ENCODE measurements at places on chromosomes 13 and 19.

GRCh38 chr19:10920288-10920655 lies 8.2 kb downstream of the YIPF2 start:
- DNase-seq: no peak

- DNase-seq: no peak
Measured at GRCh38 chr13:86681223-86681622, 882.0 kb upstream of the SLITRK6 start.

GRCh38 chr13:49020940-49021553 lies 45.3 kb downstream of the FNDC3A start:
- DNase-seq: no peak

DNA sequence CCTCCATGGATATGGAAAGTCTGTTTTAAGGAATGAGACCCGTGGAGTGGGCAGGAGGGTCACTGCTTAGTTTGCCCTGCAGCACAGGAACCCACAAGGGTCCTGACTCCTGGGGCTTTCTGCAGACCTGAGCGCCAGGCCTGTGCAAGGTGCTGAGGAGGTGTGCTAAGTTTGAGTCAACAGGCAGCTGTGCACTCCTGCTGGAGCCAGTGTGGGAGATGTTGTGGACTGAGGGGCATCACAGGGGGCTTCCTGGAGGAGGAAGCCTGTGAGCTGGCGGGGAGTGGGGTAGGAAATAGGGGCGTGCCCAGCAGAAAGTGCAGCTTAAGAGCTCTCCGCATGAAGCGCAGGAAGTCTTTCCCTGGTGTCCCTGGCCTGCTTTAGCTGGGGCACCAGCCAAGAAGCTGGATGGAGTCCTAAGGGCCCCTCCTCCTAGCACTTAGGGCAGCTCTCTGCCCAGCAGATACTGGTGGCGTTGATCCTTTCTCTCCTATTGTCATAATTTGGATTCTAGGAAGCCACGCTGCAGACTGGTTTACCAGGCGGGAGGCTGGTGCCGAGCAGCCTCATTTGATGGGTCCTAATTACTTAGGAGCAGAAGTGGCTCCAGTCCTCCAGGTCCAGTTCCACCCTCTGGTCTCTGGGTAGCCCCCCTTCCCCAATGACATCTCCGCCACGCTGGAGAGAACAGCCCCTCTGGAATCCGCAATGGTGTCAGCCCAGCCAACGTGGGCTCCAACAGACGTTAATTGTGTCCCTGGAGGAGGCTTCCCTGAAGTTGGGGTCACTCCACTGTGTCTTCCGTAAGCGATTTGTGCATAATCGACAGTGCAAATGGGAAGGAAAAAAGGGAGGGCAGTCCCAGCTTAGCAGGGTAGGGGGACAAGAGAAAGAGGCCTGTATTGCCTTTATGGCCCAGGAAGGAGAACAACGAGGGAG lies 309.2 kb downstream of the ZNF536 start:
- peak; percentile 53 for DNase-seq

DNA sequence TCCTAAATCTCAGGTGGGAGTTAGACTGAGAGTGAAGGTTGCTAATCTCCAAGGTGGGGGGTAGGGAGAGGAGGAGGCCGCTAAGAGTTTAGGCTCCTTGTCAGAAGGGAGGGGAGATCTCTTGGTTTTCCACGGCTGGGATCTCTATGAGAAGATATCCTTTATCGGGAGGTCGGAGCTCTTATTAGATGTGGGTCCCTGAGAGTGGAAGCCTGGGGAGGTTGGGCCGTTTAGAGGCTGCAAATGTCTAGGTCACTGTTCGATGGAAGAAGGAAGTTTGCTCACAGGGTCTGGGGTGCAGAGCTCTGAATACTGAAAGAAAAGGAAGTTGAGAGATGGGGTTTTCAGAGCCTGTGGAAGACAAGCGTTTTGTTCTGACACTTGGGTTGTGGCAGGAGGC lies 3.8 kb downstream of the MYADM start:
- no peak for DNase-seq

DNA sequence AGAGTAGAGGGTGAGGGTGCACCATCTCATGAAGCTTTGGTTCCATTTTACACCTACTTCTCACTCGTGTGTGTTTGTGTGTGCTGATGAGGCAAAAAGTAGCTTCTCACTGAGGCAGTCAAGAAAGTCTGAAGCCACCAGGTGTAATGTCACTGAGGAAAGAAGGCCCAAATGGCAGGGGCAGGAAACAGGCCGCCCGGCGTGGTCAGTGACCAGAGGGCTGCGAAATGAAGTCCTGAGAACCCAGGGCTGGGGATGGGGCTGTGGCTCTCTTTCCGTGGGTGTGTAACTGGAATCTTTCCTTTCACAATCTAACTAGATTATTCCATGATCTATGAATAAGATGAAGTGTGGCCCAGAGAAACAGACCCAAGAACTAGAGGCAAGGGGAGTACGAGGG lies 25.5 kb upstream of the TFDP1 start:
- no peak for DNase-seq

DNA sequence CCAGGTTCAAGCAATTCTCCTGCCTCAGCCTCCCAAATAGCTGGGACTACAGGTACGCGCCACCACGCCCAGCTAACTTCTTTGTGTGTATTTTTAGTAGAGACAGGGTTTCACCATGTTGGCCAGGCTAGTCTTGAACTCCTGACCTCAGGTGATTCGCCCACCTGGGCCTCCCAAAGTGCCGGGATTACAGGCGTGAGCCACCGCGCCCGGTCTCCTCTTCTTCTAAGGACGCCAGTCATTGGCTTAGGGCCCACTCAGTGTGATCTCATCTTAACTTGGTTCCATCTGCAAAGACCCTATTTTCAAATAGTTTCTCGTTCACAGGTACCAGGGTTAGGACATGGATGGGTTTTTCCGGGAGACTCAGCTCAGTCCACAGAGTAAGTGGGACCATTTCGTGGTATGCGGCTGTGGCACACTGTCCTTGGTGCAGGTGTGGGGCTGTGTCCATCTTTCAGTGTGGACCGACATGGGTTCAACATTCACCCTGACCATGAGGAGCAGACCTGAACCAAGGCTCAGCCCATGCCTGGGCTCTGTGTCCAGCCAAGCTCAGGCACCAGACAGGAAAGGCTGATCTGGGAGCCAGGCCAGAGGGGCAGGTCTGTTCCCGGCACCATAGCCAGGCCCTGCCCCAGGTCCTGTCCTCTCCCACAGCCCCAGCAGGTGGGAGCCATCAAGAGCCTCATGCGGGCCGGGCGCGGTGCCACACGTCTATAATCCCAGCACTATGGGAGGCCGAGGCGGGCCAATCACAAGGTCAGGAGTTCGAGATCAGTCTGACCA lies 2.8 kb upstream of the MKNK2 start:
- no peak for DNase-seq

DNA sequence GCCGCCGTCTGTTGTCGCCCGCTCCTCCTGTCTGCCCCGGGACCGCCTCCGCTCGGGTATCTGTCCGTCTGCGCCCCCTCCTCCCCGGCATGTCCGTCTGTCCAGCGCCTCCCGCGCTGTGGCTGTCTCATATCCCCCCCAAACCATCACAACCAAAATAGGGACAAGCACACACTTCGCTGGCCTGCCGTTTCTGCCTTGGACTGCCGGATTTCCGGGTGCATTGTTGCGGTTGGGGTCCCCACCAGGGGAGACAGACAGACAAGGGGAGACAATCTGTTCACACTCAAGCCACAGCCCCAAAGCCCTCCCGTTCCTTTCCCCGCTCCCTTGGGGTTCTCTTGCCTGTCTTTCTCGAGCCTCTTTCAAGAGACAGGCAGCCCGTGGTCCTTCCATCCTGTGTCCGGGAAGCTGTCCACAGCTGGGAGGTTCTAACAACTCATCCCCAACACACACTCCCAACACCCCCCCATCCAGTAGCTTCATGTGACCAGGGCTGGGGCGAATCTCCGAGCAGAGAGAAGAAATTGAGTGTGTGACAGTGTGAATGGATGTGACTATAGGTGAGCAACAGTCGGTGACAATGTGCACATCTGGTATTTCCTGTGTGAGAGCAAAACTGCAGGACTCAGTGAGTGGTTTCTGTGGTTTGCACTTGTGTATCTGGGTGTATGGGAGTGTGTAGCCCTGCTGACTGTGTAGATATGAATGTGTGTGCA lies 16.5 kb upstream of the FOSB start:
- DNase-seq: peak; percentile 83

DNA sequence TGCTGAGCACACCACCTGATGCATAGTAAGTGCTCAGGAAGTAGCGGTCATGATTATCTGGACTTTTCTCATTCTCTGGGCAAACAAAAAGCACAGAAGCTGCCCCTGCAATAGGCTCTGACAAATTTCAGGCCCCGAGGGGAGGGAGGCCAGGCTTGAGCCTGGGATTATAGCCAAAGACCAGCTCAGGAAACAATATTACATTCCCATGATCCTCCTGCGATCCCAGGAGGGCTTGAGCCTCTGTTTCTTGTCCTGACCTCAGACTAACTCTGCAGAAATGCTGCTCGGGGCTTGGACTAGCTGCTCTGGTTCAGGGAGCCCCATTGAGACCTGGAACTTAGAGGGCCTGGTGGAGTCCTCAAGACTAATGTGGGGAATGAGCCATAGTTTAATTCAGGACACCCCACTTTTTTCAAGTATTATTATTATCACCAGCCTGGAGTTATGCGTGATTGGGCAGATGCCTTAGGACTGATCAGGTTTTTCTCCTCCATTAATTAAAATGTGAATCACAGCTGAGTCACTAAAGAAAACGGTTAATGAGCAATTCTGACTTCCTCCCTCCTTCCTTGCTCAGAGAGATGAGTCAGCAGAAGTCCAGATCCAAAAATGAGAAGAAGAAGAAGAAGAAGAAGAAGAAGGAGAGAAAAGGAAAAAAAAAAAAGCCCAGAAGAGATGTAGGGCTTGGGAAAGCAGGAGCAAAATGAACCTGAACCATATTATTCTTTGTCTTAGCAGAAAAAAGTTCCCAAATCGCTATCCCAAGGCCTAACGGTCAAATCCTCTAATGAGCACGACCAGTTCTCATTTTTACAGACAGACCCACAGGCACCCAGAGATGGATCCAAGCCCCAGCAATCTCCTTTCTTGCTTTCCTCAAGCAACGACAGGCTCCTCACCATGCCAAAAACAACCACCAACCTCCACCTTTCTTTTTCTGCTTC lies 107.2 kb downstream of the CACNA1A start:
- DNase-seq: no peak

DNA sequence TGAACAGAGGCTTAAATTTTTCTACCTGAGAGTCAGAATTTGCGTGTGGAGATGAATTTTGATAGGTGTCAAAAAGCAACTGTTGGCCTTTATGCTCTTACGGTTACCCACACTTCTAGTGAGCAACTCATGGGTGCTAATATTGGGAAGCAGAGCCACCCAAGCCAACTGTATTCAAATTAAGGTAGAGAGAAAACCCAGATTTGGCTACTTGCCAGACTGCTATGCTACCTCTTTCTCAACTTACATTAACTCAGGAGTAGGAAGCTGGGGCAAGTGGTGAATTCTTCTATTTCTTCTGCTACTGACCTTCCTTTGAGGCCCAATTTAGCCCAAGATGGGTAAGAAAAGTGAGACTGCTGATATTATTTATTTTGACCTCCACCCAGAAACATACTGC lies 83.9 kb downstream of the OLFM4 start:
- DNase-seq: peak; percentile 27

DNA sequence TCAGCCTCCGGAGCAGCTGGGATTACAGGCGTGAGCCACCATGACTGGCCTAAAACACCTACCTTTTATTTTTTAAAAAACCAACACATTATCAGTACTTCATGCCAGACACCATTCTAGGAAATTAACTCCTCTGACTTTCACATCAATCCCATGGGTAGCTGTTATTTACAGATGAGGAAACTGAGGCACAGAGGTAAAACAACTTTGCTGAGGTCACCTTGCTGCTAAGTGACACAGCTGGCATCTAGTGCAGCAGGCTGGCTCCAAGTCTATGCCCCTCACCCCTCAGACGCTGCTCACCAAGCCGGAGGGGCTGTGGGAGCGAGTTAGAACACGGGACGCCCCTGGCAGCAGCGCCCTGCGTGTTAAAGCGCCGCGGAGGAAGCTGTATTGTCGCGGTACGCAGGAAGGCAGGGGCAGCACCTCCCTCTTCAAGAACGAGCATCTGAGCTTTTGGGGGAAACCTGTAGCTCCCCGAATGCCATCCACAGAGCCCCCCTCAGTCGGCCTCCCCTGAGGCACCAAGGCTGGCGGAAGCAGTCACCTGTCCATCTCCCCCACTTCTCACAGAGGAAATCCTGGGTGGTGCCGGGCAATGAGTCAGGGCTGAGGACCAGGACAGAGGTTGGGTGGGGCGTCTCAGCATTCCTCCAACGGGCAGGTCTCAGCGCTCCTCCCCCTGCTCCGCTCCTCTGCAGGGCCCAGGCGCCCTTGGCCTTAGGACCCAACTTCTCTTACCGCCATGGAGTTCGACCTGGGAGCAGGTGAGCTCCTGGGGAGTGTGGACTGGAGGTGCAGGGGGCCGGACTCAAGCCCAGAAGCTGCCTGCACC lies at the start of gene C19orf33:
Gene C19orf33 (plus strand): TSS at position 735 of the 835 bp plus-strand sequence. CDS start 11 bp downstream, at position 746.
- DNase-seq: no peak

DNA sequence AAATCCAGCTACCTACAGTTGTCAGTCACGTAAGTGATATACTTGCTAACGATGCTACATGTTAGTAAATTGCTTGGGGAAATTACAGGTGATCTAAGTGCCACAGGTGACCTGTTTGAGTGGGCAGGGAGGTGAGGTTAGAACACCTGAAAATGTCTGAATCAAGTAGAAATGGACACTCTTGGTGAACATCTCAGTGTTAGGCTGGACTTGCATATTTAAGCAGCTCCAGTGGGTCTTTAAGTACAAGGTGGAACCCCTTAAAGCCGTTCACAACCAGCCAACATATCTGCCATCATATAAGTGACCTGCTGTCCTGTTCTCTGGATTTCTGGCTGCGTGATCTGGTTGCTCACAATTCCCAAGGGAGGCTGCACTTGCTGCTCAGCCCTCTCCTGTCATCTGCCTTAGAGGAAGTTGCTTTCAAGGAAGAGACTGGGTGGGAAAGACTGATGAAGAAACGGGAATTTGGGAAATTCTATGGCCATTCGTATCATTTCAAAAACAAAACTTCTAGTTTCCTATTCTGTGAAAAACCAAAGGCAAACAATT lies 244.0 kb downstream of the DCLK1 start:
- no peak for DNase-seq

- peak; percentile 25 for DNase-seq
Measured at GRCh38 chr13:75685239-75685697, 49.1 kb downstream of the LMO7 start.

DNA sequence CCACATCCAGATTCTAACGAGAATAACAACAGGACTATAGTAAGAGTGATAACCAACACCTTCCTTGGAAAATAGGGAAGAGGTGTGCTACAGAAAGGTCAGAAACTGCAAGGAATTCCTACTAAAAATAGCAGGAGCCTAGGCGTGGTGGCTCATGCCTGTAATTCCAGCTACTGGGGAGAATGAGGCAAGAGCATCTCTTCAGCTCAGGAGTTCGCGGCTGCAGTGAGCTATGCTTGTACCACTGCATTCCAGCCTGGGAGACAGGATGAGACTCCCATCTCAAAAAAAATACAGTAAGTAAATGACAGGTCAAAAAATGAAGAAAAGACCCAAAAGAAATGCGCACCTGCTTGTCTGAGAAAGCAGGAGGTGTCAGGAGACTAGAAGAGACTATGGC lies 101.5 kb upstream of the TSHZ3 start:
- no peak for DNase-seq

Data from eye (tissue), 1 donor.